ENCODE measurements at places on chromosomes 12 and 14.

DNA sequence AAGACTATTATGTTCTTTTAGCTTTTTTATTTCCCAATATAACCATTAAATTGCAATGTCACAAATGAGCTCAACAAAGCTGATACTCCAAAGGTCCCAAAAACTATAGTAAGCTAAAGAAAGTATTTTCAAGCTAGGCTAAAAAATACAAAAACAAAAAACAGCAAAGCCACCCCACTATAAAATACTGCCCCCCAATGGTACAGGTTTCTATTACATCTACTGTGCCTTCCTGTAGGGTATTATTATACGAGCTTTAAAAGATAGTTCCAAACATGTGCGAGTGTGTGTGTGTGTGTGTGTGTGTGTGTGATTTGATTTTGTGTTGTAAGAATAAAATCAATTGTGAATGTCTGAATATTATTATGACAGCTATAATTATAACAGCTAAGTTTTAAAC lies 1.1 kb downstream of the IFNG start:
- DNase-seq, result no peak

DNA sequence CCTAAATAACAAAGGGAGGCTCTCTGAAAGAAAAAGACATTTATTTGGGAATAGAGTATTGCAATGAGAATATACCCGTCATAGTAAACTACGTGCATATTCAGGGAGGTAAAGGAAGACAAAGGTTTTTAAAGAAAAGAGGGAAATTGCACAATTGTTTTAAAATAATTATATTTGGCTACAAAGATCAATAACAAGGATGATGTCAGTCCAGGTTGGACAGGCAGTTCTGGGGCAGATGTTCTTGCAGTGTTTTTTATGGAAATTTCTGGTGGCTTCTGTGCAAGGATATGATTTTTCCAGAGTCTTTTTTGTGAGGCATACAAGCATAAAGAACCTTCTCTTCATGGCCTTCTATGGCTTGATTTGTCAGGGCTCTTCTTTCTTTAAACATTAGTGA lies 29.6 kb downstream of the HSD17B6 start:
- DNase-seq, result no peak

GRCh38 chr12:121456551-121456950 lies 56.6 kb downstream of the RNF34 start:
- no peak for DNase-seq

GRCh38 chr14:102505000-102505619 lies 4.5 kb downstream of the ANKRD9 start:
- DNase-seq, result no peak

GRCh38 chr14:52852810-52853521 lies 61.6 kb upstream of the GNPNAT1 start:
- DNase-seq, result no peak

DNA sequence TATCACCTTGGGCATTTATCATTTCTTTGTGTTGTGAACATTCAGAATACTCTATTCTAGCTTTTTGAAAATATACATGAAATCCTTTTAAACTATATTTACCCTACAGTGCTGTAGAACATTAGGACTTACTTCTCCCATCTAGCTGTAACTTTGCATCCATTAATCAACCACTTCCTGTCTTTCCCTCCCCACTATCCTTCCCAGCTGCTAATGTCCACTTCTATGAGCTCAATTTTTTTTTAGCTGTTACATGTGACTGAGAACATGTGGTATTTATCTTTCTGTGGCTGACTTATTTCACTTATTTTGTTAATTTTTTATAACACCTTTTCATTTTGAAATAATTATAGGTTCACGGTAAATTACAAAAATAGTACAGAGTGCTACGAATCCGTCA lies 136.0 kb downstream of the LMNTD1 start:
- no peak for DNase-seq

- no peak for DNase-seq
Observed at GRCh38 chr14:42110167-42110566, 503.5 kb downstream of the LRFN5 start.

DNA sequence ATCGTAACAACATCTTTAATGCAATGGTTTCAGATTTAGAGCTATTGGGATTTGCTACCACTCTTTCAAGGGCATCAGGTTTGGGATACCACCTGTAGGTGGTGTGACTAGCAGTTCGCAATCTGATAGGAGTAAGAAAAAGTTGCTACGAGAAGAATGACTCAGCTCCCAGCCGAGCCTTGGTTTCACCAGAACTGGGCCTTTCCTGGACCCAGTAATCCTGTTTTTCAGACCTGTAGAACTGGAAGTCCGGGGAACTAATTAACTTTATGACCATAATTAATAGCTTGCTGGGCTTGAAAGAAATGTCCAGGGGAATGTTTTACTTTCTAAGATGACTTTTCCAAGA lies 770 bp downstream of the ABHD4 start:
- DNase-seq, result no peak

GRCh38 chr12:47824198-47824597 lies 4.5 kb upstream of the HDAC7 start:
- no peak for DNase-seq

GRCh38 chr12:67662910-67663538 lies 14.5 kb downstream of the DYRK2 start:
- DNase-seq, result no peak

DNA sequence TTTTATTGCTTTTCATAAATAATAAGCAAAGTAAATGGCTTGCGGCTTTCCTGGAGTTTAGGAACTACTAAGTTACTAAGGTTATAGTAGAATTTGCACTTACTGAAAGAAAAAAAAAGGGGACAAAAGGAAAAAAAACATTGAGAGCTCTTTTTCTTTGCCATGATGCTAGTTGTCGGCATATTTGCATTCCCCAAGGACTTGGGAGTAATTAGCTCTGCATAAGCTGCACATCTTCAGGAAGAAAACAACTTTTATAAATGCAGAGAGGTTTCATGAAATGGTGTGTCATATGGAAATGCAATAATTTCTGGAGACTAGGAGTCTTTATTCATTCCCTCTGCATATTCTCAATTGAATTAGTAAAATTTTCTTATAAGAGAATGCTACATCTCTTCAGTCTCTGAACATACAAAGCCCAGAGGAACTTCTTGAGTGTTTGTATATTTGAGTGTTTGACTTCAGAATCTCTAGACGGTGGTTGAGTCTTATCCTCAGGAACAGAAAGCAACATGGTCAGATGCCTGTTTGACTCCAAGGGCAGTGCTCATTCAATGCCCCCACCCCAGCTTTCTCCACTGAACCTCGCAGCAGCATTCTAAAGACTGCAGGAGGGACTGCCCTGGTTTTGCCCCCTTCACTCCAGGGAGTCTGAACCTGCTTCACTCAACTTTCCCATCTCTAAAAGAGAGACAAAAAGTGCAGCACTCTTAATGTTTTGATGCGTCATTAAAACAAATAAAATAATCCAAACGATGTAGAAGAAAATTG lies 158.9 kb upstream of the EEA1 start:
- DNase-seq, result no peak

- DNase-seq, result no peak
Observed at GRCh38 chr14:95841668-95842067, 35.0 kb upstream of the TUNAR start.

DNA sequence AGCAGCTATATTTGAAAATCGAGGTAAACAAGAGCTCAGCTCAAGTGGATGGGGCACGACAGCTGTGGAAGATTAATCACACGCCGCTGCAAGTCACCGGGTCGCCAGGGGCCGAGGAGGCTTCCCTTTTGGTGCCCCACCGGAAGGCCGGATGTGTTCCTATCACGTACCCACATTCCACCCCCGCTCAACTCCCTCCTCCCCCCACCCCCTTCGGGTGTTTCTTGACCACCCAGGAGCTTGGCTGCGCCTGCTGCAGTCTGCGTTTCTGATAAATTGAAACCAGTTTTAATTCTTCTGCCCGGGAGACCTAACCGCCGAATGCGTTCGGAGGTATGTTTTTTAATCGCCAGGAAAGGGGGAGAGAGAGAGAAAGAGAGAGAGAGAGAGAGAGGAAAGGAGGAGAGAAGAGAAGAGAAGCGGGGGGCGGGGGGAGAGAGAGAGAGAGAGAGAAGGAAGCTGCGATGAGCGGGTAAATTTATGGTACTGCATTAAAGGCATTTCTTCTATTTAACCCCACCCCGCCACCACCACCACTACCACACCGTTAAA lies 1.8 kb downstream of the SLC8A3 start:
- DNase-seq, result no peak

GRCh38 chr12:24759155-24759554 lies 189.7 kb downstream of the BCAT1 start:
- DNase-seq, result no peak

GRCh38 chr14:26323869-26324268 lies 274.0 kb downstream of the NOVA1 start:
- DNase-seq, result no peak

DNA sequence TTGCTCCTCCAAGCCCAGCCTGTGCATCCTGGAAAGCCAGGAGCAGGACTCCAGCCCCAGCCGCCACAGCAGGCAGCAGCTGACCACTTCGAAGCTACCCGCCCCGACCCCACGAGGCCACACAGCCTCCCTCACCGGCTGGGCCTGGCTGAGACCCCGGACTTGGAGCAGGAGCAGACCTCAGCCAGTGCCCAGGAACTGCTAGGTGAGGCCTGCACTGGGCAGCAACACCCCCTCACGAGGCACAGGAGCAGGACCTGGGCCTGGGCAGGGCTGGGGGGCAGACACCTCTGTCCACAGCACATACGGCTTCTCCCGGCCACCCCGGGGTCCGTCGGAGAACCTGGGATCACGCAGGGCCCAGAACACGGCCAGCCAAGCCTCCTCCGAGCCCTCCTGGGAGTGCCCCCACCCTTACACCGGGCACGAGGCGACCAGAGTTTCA lies 137.4 kb upstream of the C14orf180 start:
- no peak for DNase-seq

GRCh38 chr14:96991226-96991625 lies 194.0 kb downstream of the VRK1 start:
- DNase-seq, result no peak

DNA sequence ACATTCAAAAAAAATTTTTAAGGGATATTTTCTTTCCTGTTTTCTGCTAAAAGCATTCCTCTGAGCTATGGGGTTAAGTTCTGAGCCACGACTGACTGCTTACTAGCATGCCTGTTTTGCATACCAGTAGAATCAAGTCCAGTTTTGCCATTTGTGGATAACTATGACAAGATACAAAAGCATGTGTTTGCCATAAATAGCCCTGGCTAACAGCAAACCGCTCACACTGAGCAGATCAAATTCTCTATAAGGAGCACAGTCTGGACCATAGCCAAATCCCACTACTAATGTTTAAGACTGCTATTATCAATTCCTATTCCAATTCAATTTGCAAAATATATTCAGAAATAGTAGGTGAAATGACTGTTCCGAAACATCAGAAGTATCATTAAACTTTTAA lies 3.2 kb downstream of the CFL2 start:
- DNase-seq, result no peak

GRCh38 chr14:92760524-92760805 lies 12.0 kb upstream of the LGMN start:
- no peak for DNase-seq

DNA sequence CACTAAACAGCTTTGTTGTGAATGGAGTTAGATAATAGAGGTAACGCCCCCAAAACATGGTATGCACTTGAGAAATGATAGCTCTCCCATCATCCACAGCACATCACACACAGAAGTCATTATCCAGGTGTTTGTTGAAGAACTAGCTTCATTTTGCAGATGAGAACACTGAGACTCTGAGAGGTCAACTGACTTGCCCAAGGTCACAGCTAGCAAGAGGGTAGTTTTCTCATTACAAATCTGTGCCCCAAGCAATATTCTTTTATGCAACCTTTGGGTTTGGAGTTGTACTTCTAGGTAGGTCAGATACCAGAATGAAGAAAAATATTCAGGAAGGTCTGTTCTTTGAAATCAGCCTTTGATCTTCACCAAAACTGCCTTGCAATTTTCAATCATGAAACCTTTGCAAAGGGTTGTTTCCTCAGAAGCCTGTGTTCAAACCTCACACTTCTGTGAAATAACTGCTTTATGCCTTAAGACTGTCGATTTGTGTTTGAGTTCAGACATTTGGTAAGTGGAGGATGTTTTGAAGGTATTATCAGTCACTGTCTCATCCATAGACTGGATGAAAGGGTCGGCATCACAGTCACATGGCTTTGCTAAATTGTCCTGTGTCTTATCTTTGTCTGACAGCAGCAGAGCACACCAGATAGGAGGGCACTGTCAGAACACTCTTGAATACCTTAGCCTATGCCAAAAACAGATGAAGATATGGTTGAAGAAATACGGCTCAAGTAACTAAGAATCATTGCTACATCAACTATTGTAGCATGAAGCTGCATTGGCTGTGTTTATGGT lies 233.2 kb upstream of the BTG1 start:
- DNase-seq, result no peak

DNA sequence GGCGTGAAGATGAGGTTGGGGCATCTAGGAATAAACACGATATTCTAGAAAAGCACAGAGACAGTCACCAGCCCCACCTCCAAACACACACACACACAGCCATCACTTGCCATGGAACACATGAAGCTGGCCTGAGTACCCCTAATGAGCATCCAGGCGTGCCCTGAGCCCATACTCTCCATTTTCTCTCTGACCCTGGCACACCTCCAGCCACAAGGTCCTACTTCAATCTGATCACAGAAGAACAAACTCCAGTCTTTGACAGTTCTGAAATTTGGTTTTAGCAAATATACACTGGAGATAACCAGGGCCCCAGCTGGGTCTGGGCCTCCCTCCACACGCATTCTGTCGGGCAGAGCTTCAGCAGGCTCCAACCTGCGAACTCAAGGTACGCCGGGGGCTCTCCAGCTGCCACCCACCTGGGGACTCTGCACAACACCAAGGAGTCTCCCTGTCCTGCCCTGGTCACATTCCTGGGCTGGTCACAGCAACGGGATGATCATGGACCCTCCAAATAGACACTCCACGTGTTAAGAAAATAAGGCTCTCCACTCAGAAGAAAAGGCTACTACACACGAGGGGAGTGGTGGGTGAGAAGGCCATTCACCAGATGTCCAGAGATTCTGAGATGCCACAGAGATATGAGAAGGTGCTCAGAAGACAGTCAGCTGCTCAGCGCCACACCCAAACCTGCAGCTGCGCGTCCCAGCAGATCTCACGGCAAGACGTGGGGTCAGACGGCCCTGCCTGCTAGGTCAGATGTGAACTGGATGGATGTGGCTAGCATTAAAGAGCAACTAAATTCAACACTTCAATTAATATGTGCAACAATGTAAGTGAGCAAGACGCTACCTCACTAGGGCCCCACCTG lies 57.0 kb upstream of the PNMA1 start:
- DNase-seq, result no peak

DNA sequence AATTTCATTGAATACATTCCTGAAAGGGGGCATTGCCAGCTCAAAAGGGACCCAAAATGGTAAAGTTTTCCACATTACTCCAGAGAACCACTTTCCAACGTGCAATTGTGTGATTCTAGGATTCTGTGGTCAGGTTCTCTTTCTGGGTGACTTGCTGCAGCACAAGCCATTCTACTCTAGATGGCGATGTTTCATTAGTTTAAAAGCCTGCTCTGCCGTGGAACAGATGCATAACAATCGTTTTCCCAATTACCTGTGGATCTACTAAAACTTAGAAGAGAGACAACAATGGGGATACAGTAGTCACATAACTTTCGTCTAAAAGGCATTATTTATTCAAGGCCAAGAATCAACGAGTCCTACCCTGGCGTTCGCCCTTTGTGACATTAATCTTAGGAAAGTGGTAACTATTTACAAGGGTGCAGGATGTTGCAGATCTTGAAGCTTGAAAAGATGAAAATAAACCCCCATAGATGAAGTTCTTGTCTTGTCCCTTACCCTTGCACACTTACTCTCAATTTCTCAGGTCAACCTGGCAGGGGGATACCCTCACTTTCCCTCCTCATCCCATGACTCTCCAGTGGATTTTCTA lies 400.9 kb downstream of the SNAPC1 start:
- DNase-seq, result no peak

- DNase-seq, result no peak
Observed at GRCh38 chr12:113214895-113215400, 6.3 kb upstream of the TPCN1 start.

All from stimulated activated CD4-positive, alpha-beta T cell treated with anti-CD3 and anti-CD28 coated beads, Interleukin-15, amount 100 ng/mL, for 48 hours (primary cell).